ENCODE measurements at places on chromosomes 11 and 22.
A peak's percentile ranks its signal among the peaks of the same experiment; 100 is the strongest.

- no peak for DNase-seq
These were observed 3.3 kb downstream of the DDT start for GRCh38 chr22:23970816-23971486.

- DNase-seq, result no peak
These were observed 112.1 kb upstream of the SPON1 start for GRCh38 chr11:13850231-13851005.

DNA sequence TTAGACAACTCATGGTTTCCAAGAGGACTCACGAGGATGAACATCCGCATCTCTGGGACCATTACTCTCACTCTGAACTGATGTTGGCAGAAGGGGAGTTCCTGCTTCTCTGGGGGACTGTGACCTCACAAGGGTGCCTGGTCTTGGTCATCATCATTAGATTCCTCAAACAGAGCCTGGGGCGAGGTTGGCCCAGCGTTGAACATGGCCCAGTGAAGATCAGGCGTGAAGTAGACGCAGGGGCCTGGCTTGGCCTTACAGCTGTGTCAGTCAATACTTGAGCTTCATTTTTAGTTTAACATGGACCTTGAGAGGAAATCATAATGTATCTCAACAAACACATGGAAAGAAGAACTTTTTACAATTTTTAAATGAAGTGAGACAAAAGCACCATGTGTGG, 617.1 kb downstream of the BRD1 start:
- peak; percentile 28 for DNase-seq

DNA sequence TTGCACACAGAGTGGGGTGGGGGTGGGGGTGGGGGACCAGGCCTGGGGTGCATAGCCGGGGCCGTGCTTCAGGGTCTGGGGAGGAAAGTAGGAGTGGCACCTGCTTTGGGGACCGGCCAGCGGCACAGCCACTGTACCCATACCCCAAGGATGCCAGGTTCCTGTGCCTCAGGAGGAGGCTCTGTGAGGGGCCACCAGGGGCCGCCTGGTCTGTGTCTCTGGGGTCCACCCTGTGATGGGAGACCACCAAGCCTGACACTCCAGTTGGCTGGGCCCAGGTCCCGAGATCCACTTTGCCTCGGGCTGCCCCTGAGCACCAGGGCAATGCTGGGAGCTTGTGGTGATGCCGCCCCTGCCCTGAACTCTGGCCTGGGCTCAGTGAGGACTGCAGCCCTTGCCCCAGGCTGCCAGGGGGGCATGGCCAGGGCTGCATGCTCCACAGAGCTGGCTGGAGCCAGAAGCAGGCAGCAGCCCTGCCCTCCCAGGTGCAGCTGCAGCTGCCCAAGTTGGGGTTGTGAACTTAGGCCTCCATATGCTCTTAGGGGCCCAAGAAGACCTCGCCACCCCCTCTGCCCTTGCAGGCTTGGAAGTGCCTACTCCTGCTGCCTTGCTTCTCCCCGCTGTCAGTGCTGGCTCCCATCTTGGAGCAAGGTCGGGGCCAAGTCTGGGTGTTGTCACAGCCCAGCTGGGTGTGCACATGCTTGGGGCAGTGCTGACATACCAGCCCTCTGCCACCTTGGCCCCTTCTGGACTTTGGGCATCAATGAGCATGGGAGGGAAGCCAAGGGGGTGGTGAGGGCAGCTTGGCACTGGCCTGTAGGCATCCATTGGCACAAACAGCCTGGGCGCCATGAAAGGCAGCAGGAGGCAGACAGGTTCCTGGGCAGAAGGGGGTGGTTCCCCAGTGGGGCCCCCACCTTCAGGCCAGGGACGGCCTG, 123.3 kb upstream of the THY1 start:
- peak; percentile 46 for DNase-seq

DNA sequence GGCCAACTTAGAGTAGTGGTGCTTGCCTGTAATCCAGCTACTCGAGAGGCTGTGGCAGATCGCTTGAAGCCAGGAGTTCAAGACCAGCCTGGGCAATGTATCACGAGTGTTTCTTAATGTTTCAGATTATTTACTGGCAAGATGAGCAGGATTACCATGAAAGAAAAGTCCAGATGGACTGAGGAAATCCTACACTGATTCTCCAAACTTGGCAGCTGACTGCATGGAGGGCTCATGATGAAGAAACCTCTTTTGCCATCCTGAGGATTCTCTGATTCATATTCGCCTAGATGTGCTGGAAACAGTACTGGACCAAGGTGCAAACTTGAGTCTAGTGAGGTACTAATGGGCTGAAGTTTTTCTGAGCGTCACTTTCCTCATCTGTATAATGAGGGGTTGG, 2.8 kb upstream of the SIDT2 start:
- no peak for DNase-seq

DNA sequence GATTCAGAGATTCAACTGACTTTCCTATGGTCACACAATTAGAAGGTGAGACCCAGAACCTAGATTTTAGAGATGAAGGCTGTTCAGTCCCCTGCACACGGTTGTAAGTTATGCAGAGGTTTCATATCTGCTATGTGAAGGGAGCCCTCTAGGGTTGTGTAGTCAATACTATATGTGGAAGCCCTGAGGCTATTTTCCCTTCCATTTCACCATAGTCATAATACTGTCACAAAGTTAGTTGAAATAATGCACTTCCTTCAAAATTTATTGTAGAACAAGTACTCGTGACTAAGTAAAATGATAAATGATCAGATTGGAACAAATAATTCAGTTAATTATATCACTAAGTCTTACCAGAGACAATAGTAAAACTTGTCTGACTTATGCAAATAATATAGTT, 48.8 kb downstream of the ENDOD1 start:
- no peak for DNase-seq

GRCh38 chr22:47289336-47289985, 527.0 kb downstream of the TBC1D22A start:
- DNase-seq, result no peak

- DNase-seq, result no peak
These were observed 483 bp upstream of the ABTB2 start for GRCh38 chr11:34358258-34358727.

DNA sequence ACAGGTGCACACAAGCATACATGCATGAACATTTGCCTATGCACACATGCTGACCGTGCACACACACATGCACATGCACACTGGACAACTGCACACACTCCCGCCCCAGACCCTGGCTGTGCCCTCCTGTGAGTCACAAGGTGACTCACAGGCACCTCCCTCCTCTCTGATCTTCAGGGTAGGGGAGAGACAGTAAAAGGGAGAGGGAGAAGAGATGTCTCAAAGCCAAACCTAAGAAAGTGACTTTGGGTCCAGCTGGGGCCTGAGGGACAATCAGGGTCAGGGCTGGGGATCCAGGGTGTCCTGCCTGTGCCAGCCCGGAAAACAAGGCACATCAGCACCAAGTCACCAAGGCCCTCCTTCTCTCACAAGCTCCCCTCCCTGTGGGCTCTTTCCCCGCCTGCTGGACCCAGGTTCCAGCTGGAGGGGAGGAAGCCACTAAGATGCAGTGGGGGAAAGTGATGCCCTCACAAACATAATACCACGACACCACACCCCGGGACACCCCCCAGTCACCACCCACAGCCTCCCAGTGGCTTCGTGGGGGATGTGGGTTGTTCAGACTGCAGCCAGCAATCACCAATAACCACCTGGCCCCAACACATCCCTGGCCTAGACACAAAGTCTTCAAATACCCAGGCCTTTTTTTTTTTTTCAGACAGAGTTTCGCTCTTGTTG, 39.3 kb downstream of the PDGFB start:
- peak; percentile 66 for DNase-seq

DNA sequence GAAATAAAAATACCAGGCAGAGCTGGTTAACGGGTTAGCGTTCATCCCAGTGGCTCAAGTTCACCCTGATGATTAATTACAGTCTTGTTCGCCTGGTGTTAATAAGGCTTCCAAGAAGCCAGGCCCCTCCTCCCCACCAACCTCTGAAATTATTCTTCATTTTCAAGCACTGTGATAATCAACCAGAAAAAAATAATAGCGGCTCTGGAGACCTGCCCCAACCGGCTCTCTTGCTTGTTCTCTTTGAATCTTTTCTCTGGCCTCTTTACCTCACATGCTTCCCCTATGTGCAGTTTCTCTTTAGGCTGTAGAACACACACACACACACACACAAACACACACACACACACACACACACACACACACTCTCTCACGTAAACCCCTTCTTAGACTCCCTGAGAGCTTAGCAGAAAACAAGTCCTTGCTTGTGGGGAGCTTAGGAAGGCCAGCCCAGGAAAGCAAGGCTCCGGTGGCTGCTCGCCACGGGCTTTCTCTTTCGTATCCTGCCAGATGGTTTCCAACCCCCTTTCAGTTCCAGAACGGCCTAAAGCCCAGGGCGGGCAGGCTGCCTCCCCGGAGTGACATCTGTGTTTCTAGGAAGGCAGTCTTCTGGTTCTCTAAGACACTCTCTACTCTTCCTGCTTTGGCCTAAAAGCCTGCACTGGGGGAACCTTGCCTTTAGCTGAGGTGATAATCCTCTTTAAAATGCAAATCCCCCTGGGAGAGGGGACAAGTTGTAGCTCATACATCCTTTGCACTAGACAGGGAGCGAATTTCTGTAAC, 106.4 kb upstream of the SESN3 start:
- DNase-seq, result peak; percentile 74

GRCh38 chr11:62925308-62925707, 4.1 kb upstream of the CHRM1 start:
- no peak for DNase-seq

DNA sequence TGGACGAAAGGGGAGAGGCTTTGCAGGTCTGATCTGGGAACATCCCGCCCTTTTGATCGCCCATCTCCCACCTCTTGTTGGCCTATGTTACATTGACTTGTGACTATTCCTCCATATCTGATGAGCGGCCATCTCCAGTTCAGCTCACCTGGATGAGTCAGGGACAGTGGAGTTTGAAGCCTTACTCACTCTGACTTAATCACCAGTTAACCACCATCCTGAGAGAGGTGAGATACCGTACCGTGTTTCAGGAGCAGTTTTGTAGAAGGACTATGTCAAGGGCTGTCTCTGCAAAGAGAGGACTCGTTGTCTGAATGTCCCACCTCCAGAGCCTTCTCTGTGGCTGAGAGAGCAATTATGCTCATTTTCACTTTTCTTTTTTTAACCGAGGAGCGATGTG, 771.7 kb downstream of the NTM start:
- no peak for DNase-seq

- DNase-seq, result no peak
These were observed 1330.4 kb downstream of the TBC1D22A start for GRCh38 chr22:48092866-48093265.

DNA sequence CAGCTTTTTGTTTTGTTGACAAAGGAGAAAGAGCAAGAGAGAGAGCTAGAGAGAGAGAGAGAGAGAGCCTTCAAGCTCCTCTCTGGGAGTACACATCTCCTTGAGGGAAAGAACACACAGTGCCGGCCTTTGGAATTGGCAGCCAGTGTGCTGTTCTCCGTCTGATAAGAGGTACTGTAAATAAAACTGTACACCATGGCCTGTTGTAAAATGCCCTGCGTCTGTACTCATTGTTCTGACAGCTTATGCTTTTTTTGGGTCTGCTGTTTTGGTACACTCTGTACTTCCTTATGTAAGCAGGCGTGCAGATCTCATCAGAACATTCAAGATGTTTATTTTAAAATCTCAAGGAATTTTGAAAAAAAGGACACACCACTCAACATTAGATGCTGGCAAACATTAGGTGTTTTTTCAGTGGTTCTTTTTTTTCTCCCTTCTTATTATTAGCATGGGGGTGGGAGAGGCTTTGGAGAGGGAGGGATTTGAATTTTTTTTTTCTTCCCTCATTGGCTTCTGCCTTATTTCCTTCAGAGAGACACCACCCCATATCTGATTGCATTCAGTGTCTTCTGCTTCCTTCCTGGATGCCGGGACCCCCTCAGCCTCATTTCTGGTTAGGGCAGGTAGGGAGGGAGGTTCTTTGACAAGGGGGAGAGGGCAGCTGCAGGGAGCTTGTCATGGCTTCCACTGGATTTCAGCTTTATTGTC, 116.8 kb upstream of the NNMT start:
- no peak for DNase-seq

DNA sequence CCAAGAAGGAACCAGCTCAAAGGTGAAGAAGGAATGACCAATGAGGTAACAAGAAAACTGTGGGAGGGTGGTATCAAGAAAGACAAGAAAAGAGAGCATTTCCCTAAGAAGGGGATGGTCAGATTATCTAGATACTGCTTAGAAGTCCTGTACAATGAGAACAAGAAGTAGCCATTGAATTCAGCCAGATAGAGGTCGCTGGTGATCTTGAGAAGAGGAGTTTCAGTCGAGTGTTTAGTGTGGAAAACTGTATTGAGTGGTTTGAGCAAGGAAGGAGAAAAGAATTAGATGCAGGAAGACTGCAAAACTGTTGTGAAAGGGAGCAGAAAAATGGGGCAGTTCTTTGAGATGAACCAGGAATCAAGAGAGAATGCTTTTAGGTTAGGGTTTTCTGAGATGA, 74.6 kb upstream of the FAT3 start:
- no peak for DNase-seq

DNA sequence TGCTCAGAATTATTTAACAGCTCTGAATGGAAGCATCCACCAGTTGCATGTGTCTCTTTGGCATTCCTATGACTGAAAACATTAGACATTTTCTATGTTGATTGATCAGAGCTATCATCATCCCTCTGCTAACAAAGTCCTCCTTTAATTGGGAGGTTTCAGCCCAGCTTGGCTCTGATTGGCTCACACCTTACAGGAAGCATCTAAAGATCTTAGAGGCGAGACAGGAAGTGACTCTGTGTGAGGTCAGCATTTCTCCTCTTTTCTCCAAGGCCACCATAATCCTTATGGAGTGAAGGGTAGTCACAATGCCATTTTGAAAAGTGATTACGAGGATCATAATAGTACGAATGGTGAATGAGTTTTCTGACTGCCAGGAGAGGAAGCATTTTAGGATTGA, 260.8 kb downstream of the MIAT start:
- DNase-seq, result no peak

GRCh38 chr11:102157219-102157618, 47.0 kb downstream of the YAP1 start:
- DNase-seq, result no peak

DNA sequence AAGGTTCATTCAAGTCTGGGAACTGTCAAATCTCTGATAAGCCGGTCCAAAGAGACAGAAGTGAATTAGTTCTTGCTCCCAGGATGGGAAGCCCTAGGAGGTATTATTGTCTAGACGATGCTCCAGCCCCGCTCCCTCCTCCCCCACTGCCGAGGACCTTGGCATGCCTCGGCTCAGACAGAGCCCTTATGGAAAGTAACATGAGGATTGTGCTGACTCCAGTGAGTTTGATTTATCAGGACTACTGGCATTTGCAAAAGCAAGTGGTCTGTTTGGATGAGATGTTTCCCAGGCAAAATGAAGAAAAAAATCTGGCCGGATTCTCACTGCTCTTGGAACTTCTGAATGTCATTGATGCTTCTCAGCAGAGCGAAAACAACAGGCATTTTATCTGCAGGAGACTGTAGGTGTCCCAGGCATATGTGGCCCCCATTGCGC, 341.0 kb downstream of the ETS1 start:
- no peak for DNase-seq

- DNase-seq, result no peak
These were observed 14.6 kb downstream of the MS4A6A start for GRCh38 chr11:60168306-60168705.

- no peak for DNase-seq
These were observed 358.3 kb upstream of the ARHGAP42 start for GRCh38 chr11:100328626-100329340.
